ENCODE measurements at places on chromosomes 1 and 21. TPM values are rescaled to one million over a fixed set of nuclear protein-coding genes. Genes with fewer than 3 reads are reported as not detected.

The LORICRIN gene
- not detected for total RNA-seq

The PRRX1 gene
- total RNA-seq, result 0.67 TPM

The APOBEC4 gene
- not detected for total RNA-seq

The ALG14 gene
- 1.7 TPM for total RNA-seq

The FCGR2B gene
- 0.67 TPM for total RNA-seq

The GRIK3 gene
- total RNA-seq, result not detected

The JAM2 gene
- not detected for total RNA-seq

The OR2G6 gene
- not detected for total RNA-seq

The TRIM17 gene
- total RNA-seq, result 0.67 TPM

The TSSK3 gene
- 0.34 TPM for total RNA-seq

The RSPH1 gene
- total RNA-seq, result not detected

The LCE3C gene
- total RNA-seq, result not detected

The LMX1A gene
- total RNA-seq, result not detected

The KRTAP11-1 gene
- total RNA-seq, result not detected

The TNNI3K gene
- total RNA-seq, result not detected

The GABRD gene
- not detected for total RNA-seq

The OR2M4 gene
- total RNA-seq, result not detected

The TDRD10 gene
- total RNA-seq, result not detected

Data from melanocyte of skin (primary cell).